ENCODE measurements at places on chromosomes 5 and 9. TPM values are rescaled to one million over a fixed set of nuclear protein-coding genes. Genes with fewer than 3 reads are reported as not detected.

The PCDHAC2 gene
- total RNA-seq = 16.0 TPM

The ADAMTS16 gene
- not detected for total RNA-seq

The STING1 gene
- 3.2 TPM for total RNA-seq

The GPR21 gene
- 0.48 TPM for total RNA-seq

The SLC34A3 gene
- total RNA-seq = not detected
